ENCODE measurements at places on chromosomes 1 and 21.

- no peak for DNase-seq
Measured at GRCh38 chr21:20419772-20420171, 578.4 kb upstream of the NCAM2 start.

GRCh38 chr1:198623752-198624647, 14.8 kb upstream of the PTPRC start:
- DNase-seq = no peak

GRCh38 chr1:200547386-200547785, 73.2 kb downstream of the KIF14 start:
- no peak for DNase-seq

DNA sequence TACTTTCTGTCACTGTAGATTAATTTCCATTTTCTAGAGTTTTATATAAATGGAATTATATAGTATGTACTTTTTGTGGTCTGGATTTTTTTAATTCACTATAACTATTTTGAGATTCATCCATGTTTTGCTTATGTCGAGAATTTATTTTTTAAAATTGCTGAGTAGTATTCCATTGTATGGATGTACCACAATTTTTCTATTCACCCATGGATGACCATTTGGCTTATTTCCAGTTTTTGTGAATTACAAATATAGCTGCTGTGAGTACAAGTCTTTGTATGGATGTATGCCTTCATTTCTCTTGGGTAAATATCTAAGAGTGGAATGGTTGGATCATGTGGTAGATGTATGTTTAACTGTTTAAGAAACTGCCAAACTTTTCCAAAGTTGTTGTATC, 3.7 kb upstream of the THEM4 start:
- no peak for DNase-seq
